Endodermal cell (in vitro differentiated cells): ENCODE measurements at places on chromosomes 16 and 17. TPM values are rescaled to one million over a fixed set of nuclear protein-coding genes. Genes with fewer than 3 reads are reported as not detected.

The NUFIP2 gene
- total RNA-seq = 88.0 and 92.9 TPM in 2 replicates

DNA sequence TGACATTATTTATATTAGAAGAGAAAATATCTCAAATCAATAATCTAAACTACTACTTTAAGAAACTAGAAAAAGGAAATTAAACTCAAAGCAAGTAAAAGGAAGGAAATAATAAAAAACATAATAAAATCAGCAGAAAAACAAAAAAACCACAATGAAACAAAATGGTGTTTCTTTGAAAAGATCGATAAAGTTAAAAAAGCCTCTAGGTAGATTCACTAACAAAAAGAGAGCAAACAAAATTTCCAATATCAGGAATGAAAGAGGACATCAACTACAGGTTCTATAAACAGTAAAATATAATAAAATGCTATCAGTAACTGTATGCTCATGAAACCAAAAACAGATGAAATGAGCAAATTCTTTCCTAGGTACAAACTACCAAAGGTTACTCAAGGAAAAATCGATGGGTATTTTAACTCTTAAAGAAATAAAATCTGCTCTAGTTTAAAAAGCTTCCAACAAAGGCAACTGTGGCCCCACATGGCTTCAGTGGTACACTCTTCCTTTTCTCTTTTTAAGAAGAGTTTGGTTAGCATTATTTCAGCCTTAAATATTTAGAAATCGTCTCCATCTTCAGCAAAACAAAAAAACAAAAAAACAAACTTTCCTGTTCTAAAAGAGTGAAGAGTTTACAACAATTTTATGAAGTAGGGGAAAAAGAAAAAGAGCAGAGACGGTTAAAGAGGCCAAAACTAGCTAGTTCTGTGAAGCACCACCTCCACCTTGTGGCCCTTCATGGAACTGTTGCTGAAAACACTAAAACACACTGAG is 102.2 kb downstream of the TRIM37 start:
- H3K27ac ChIP-seq = no peak overlapping the region
- no peak overlapping the region for H3K4me3 ChIP-seq
- peak; percentile 92 for DNase-seq
- H3K27me3 ChIP-seq = no peaks in the 10 kb centered on the region
- H3K36me3 ChIP-seq = peaks cover 16% of the 10 kb centered on the region

The SLC25A10 gene
- total RNA-seq = 11.2 to 38.6 TPM (median 37.6 TPM) in 3 replicates

The TUBD1 gene
- 17.5 and 19.8 TPM in 2 replicates for total RNA-seq

DNA sequence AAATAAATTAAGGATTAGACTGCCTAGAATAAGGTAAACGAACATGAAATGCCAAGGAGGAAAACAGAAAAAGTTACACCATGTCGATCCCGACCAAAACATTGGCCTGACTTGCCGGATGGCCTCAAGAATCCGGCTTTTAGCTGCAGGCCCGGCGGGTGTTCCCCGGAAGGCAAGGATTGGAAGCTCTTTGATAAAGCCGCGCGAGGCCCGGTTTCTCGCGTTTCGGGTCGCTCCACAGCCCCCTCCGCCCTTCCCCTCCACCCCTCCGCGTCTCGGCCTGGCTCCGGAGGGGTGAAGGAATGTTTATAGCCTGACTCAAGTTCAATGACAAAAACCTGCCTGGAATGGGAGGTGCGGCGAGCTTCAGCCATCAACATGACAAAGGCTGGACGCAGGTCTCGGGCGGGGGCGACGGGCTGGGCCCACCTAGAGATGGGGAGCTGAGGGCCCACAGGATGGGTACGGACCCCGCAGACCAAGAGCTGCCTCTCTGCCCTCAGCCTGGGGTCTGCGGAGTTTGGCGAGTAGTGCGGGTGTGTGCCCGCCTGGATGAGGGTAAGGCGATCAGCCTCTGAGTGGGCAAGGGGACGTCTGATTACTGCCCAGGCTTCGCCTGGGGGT is 2.6 kb downstream of the PRAC1 start:
- H3K4me3 ChIP-seq = peak overlapping the region; percentile 68
- no peak overlapping the region for H3K27ac ChIP-seq
- H3K4me1 ChIP-seq = no peaks in the 10 kb centered on the region

DNA sequence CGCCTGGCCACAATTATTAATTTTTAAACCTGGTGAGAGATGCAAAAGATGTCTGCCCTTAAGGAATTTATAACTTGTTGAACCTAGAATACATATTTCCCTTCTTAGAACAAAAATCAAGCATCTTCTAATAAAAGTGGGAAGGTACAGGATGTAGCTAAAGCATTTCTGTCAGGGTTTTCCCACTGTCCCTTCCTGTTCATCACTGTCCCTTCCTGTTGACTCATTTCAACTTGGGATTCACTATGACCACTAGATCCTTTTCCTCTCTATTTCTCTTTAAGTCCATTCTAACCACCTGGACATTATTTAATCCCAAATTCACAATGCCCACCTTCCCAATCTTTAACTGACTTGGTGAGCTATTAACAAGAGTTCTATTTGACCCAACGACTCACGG is 33.9 kb upstream of the CDRT4 start:
- no peaks in the 10 kb centered on the region for H3K4me1 ChIP-seq
- no peak overlapping the region for H3K4me3 ChIP-seq
- no peak for DNase-seq
